ENCODE measurements at places on chromosomes 3 and 15.

- DNase-seq, result no peak
These were observed 2.8 kb downstream of the TAGLN3 start for GRCh38 chr3:112001526-112001925.

- no peak for DNase-seq
These were observed 2.8 kb downstream of the NFKBIZ start for GRCh38 chr3:101851850-101852714.

DNA sequence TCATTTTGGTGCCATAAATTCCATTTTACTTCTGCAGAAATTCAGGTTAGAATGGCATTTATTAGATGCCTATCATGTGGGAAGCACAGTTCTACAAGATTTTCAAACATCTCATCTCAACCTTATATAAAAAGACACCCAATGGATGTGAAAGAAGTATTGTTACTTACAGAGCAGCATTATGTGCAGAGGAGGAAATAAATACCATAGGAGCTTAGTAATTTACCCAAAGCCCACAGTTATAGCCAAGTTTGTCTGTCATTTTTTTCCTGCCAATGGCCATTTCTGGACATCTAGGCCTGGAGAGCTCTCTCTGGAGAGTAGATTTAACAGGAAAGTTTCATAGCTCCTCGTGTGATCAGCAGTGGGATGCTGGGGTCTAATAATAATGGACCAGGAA lies 659.4 kb upstream of the NAALADL2 start:
- DNase-seq, result no peak

DNA sequence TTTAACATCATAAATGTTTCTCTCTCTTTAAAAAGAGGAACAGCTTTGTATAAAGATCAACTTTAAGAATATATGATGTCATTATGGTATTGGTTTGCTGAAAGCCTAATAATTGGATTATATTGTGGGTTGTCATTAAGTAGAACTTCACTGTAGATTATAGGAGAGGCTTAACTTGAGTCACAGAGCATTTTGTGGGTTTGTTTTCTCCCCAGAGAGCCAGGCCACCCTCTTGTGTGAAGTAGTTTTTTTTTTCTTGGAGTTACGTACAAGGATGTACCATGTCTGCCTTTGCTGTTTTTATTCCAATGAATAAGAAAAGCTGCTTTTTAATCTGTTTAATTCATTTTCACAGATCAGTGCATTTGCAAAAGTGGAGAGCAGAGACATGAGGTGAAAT lies 354.8 kb upstream of the TBL1XR1 start:
- no peak for DNase-seq

DNA sequence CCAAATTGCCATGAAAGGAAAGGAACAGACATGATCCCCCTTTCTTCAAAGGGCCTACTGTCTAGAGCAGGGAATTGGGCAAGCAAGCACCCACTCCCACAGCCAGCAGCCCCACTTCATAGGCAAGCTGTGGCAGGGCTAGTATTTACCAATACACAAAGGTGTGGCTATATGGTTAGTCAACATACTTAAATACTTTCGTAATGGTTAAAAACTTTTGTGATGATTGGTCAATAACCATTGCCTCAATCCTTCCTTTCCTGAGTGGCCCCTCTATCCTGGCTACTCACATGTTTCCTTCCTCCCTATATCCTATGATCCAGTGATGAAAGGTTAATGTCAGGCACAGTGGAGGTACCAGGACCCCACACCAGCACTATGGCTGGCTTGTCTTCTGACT lies 30.1 kb upstream of the ARL8B start:
- DNase-seq, result no peak

DNA sequence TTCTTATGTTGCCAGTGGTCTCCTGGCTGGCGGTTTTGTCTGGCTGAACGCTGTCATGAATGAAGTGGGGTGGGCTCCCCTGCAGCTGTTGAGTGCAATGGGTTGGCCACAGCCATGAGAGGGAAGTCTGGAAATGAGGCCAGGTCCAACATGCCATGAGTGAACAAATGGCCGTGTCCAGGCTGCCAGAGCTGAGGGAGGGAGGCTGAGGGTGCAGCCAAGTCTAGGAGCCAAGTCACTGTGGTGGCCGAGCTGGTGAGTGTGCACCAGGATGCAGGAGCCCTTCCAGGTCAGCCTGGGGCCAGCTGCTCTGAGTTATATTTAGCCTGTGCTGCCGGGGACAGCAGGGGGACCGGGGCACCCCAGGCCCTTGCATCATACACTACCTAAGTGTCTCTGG lies 24.7 kb upstream of the PRR23E start:
- DNase-seq, result no peak

DNA sequence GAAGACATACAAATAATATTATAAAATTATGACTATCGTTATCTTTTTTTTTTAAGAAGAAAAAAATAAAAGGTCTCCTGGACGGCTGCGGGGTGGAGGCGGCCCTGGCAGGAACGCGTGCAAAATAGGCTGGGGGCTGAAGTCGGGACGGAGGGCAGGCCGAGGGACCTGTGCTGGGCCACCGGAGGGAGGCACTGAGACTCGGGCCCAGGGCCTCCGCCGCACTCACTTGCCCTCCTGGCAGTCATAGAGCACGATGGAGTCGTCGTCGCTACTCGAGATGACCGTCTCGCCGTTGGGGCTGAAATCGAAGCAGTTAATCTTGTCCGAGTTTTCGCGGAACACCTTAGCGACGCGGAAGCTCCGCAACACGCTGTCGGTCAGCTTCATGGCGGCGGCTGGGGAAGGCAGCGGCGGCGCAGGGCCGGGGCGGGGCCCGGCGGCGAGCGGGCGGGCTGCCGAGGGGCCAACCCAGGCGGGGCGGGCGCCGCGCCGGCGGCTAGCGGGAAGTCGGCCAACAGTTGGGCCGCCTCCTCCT lies 408 bp downstream of the WDR82 start:
- DNase-seq, result no peak

- no peak for DNase-seq
These were observed 37.9 kb downstream of the PPCDC start for GRCh38 chr15:75061272-75061671.

DNA sequence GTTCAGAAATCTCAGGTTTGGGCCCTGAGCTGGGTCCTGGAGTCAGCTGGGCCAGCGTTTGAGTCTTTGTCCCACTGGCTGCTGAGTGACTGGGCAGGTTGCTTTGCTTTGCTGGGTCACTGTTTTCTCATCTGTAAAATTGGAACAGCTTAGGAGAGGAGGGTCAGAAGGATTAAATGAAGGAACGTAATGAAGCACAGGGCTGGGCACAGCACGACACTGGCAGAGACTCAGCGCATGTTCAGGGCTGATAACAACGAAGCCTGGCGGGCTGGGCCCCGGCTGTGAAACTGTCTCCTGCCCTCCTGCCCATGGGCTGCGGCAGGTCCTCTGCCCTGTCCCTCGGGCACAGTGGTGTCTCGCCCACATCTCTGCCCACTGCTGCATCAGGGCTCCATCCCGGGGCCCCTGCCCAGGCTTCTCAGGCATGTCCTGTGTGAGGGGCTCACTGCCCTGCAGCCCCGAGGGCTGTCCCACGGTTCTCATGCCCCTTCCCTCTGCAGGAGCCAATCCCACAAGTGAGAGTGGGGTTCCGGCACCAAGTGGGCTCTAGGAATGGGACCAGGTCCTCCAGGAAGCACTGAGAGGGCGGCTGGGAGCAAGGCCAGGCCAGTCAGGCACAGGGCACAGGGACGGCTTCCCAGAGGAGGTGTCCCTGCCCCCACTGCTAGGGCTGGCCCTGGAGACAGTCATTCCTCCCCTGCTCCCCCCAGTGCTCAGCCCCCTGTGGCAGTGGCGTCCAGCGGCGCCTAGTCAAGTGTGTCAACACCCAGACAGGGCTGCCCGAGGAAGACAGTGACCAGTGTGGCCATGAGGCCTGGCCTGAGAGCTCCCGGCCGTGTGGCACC lies 88.0 kb downstream of the TBC1D2B start:
- no peak for DNase-seq

GRCh38 chr3:128395046-128395445 lies 71.6 kb downstream of the DNAJB8 start:
- no peak for DNase-seq

Measured in DND-41 (cell line).